Activated T-helper 1 cell treated with anti-CD3 and anti-CD28 coated beads, Interleukin-12 subunit alpha, Interleukin-12 subunit beta, Interleukin-2, Interleukin-4 antibody, amounts not matched to agents 30 ng/mL and 10 ng/mL and 1 ng/mL, durations not matched to agents 14 hours and 24 hours and 36 hours (primary cell): ENCODE measurements at places on chromosomes 16 and 17. TPM values are rescaled to one million over a fixed set of nuclear protein-coding genes. Genes with fewer than 3 reads are reported as not detected.

- DNase-seq: no peak
Observed at GRCh38 chr17:3914312-3914670, 2.0 kb downstream of the P2RX1 start.

SNF8 gene
- total RNA-seq: 148 and 163 TPM in 2 replicates

- DNase-seq: no peak
Observed at GRCh38 chr17:46785696-46786095, 32.8 kb downstream of the WNT3 start.

- no peak for DNase-seq
Observed at GRCh38 chr17:74304184-74304583, 21.8 kb upstream of the KIF19 start.

- no peak for DNase-seq
Observed at GRCh38 chr17:27669136-27669535, 38.1 kb downstream of the LGALS9 start.

GRCh38 chr17:61928101-61928436 lies 287 bp upstream of the INTS2 start:
- no peak for DNase-seq
